ENCODE measurements at places on chromosomes 13 and 19. TPM values are rescaled to one million over a fixed set of nuclear protein-coding genes. Genes with fewer than 3 reads are reported as not detected.
A peak's percentile ranks its signal among the peaks of the same experiment; 100 is the strongest.

GRCh38 chr13:109009756-109010155, 380.3 kb downstream of the MYO16 start:
- no peak for DNase-seq

Gene TPGS1
- total RNA-seq = 10.6 TPM

Gene CYP2S1
- 2.5 TPM for total RNA-seq

- peak; percentile 80 for DNase-seq
Observed at GRCh38 chr13:33251131-33251661, 34.4 kb downstream of the STARD13 start.

DNA sequence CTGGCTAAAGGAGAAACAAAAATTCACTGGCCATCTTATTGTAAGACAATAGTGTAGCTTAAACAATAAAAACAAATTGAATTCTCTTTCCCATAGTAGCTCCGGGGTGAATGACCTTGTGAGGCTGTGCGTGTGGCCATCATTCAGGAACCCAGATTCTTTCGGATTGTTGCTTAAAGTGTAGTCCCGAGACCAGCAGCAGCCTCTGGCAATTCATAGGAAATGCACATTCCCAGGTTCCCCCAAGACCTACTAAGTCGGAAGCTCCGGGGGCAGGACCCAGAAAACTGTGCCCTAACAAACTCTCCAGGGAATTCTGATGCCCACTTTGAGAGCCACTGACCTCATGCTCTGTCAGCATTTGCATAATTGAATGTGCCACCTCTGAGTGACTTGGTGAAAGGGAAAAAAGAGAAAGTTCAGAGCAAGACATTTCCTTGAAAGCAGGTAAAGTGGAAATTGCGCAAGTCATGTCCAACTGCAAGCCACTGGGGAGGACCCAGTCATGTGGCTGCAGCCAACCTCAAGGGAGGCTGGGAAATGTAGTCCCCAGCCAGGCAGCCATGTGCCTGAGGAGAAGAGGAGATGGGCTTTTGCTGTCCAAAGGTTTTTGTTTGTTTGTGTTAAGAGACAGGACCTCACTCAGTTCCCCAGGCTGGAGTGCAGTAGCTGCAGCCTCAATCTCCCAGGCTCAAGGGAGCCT, 50.7 kb upstream of the PNMA8B start:
- DNase-seq = no peak

Gene BLOC1S3
- 3.1 TPM for total RNA-seq

DNA sequence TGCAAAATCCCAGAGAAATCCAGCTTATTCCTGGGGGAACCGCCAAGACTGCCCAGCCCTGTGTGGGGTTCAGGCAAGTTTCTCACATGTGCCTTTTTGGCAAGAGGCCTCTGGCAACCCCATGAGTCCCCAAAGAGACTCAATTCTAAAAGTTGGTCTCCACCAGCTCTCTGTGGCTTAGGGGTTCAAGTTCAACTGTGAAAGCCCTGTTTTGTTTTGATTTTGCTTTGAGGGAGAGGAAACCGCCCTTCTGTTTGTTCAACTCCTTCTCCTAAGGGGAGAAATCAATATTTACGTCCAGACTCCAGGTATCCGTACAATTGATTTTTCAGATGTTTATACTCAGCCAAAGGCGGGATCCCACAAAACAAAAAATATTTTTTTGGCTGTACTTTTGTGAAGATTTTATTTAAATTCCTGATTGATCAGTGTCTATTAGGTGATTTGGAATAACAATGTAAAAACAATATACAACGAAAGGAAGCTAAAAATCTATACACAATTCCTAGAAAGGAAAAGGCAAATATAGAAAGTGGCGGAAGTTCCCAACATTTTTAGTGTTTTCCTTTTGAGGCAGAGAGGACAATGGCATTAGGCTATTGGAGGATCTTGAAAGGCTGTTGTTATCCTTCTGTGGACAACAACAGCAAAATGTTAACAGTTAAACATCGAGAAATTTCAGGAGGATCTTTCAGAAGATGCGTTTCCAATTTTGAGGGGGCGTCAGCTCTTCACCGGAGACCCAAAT, 583 bp upstream of the LDLR start:
- peak; percentile 68 for DNase-seq

Gene CGB2
- not detected for total RNA-seq

GRCh38 chr19:18416778-18417249, 2.4 kb upstream of the SSBP4 start:
- DNase-seq = peak; percentile 94

Gene TMC4
- total RNA-seq = 1.8 TPM

Gene ZNF221
- total RNA-seq = 6.5 TPM

Gene SERP2
- total RNA-seq = 4.5 TPM

Gene RNF225
- 0.99 TPM for total RNA-seq

GRCh38 chr19:15584541-15585115, 30.4 kb upstream of the CYP4F8 start:
- DNase-seq = no peak

DNA sequence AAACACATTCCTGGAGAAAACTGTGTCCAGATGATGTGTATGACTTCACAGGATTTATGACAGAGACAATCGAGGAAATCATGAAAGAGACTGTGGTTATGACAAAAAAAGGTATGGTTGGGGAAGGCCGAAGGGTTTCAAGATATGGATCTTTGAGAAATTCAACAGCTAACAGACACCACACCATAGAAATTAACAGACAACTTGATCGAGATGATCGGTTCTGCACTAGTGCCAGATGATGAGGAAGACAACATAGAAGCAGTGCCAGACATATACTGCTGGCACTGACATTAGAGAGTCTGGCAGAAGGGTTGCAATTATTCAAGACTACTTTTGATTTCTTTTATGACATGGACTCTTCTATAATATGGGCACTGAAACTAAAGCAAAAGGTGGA, 37.2 kb downstream of the KCNRG start:
- no peak for DNase-seq

- DNase-seq = no peak
Observed at GRCh38 chr19:45161738-45162607, 1.2 kb upstream of the NKPD1 start.

DNA sequence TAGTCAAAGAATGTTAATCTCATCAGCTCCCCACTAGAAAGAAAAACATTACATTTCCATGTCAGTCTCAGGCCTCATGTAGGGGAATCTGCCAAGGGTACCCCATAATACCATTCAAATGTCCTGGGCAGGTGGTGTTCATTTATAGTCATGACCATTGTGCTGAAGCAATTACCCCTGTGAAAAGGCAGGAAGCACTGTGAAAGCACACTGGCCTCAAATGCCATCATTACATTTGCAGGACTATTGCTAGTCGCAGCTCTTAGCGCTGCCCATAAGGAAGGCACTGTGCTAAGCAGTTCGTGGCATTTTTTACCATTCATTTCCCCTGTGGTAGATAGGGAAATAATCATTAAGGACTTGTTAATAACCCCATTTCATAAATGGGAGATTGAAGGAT, 109.0 kb downstream of the LHFPL6 start:
- no peak for DNase-seq

GRCh38 chr13:26998292-26998691, 173.3 kb downstream of the USP12 start:
- no peak for DNase-seq

DNA sequence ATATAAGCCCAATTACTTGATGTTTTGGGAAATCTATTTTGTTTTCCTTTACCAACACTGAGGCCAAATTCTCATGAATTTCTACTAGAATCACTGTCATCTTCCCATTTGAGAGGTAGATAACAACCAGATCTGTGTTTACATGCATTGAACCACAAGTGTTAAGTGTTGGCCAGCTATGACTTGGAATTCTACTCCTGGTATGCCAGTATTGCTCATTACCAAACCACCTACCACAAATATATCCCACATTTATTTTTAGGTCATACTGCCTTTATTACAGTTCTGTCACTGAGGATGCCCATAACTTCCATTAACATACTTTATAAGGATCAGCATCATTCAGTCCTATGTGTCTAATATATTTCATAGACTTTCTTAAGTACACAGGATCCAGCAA, 328.9 kb downstream of the DIAPH3 start:
- DNase-seq = no peak

DNA sequence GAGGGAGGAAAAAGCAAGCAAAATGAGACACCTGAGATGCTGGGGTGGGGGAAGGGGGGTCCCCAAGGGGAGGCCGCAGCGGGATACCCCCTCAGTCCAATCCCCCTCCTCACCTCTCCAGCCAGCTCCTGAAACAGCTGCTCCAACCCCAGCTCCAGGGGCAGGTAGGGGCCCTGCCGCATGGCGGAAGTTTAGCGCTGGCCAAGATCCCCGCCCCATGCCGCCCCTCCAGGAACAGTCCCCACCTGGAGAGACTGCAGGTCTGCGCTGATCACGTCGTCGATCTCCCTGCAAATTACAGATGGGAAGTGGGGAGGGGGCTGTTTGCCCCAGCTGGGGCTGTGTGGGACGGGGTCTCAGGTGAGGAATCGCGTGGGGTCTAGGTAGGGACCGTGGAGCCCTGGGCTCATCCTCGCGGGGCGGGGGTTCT, 9.0 kb downstream of the CAPN12 start:
- no peak for DNase-seq

Gene UCHL3
- total RNA-seq = 23.0 TPM

- DNase-seq = no peak
Observed at GRCh38 chr19:48196321-48196763, 25.9 kb downstream of the ZSWIM9 start.

DNA sequence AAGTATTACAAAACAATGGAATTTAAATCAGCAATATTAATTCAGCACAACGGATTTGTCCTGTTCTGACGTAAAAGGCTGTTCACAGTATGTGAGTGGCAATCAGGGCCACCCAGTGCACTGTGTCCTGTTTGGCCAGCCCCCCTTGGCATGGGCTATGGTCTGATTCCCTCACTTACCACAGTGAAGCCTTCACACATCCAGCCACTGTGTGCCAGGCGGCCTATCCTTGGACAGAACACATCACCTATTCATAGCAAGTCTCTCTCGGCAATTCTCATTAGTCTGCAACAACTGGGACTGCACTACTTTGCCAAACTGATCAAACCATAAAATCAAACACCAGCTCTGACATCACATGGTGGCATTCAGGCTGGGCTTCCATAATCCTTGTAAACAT, 221.5 kb upstream of the TSHZ3 start:
- no peak for DNase-seq

- DNase-seq = peak; percentile 26
Observed at GRCh38 chr13:51397262-51397941, 55.4 kb downstream of the INTS6 start.

GRCh38 chr13:110677731-110678545, 28.0 kb downstream of the CARS2 start:
- DNase-seq = no peak

GRCh38 chr13:98869408-98870090, 108.3 kb downstream of the DOCK9 start:
- DNase-seq = no peak

- DNase-seq = no peak
Observed at GRCh38 chr19:4019578-4019977, 12.0 kb downstream of the PIAS4 start.

DNA sequence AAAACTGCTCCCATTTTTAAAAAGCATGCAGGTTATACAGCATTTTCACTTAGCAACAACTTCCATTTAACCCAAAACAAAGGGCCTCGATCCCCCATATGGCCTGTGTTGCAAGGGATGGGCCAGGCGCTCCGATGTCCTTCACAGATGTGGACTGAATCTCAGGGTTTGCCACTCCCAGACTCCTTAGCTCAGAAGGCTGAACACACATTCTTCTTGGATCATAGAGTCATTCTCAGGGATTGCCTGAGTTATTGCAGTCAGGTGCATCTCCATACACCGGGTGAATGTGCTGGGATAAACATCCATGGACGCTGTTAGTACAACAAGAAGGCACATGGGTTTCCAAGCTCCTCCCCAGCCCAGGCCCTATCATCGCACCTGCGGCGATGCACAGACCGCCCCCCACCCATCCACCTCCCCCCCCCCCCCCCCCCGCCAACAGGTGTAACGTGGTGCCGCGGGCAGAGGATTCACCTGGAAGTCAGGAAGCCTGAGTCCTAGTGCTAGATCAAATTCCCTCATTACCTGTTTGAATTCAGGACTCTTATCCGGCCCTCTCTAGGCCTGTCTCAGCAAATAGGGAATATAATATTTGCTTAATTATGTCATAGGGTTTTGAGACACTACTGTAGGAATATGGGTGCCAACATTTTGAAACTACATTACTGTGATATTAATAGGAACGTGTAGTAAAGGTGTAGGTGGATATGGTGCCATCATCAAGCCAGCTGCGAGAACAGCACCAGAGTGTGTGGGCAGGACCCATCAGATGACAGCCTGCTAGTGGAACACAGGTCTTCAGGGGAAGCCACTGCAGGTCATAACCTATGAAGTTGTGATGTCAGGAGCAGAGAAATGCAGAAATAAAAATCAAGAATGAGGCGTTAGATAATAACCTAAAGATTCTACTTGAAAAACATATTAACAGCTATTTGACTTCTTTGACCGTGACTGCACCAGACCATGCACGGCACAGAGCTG, 110.9 kb downstream of the SACS start:
- no peak for DNase-seq

GRCh38 chr13:96089139-96089538, 768 bp upstream of the HS6ST3 start:
- DNase-seq = no peak

GRCh38 chr13:113964251-113964995, 9.5 kb downstream of the C13orf46 start:
- DNase-seq = no peak

GRCh38 chr19:4673726-4674125, 3.6 kb upstream of the MYDGF start:
- DNase-seq = no peak

GRCh38 chr19:42514449-42514848, 13.8 kb downstream of the CEACAM1 start:
- DNase-seq = no peak

GRCh38 chr13:28856287-28856686, 36.1 kb downstream of the MTUS2 start:
- DNase-seq = no peak

Gene STOML3
- total RNA-seq = not detected

DNA sequence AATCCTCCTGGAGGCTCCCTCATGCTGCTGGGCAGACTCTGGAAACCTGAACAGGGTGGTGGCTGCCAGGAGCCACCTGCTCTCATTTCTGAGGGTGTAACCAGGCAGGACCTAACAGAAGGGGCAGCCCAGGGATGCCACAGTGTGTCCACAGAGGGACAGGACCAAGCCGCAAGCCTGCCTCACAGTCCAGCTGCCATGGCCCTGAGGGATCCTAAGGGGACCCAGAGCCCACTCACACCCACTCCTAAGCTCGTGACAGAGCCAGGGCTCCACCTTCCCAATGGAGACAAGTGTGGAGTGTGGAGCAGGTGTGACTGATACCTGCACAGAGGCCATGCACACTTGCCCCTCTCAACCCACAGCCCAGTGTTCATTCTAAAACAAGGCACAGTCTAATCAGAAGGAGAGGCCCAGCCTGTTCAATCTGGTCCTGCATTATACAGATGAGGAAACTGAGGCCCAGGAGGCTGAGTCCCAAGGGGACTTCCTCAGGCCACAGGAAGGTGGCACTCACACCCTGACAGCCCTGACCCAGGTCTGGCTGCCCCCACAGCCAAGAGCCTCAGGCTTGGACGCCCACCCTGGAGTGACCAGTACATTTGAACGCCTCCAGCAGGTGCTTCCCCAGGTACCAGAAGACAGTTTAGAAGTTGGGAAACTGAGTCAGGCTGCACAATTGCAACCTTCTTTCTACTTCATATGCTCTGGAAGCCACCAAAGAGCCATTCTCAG, 220.1 kb downstream of the TUBA3C start:
- DNase-seq = no peak

Gene KPTN
- total RNA-seq = 4.4 TPM
